Activated CD4-positive, CD25-positive, alpha-beta regulatory T cell treated with anti-CD3 and anti-CD28 coated beads, Interleukin-2, amount 50 U/mL, for 16 hours (primary cell): ENCODE measurements at places on chromosomes 5 and 9.

DNA sequence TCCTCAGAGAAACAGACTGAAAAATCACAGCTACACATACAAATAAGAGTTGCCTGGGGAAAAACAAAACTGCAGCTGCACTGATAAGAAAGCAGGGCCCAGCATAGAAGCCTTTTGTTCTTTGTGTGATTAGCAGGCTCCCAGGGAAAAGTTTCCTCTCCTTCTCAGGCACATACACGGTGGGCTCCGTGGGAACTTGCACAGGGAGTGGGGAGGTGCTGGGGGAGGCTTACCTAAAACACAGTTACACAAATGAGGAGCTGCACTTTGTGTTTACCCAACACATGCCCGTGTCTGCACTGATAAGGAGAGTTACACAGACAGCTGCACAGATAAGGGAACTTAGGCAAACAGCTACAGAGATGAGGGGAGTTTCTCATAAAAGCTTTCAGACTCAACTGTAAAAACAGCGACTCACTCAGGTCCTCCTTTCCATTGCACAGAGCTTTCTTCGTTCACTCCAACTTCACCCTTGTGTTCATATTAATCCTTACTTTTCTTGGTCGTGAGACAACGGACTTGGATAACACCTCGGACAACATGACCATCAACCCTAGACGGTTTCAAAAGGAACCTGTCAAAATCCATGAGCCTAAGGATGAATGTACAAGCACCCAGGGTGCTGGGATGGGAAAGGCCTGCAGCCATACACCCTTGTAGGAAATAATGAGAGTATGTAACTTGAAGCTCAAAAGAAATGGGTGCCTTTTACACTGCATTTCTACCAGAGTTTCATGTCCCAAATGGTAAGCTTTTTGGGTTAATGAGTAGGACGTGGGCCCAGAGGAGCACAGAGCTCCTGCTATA, 50.8 kb downstream of the SERINC5 start:
- no peak for DNase-seq

DNA sequence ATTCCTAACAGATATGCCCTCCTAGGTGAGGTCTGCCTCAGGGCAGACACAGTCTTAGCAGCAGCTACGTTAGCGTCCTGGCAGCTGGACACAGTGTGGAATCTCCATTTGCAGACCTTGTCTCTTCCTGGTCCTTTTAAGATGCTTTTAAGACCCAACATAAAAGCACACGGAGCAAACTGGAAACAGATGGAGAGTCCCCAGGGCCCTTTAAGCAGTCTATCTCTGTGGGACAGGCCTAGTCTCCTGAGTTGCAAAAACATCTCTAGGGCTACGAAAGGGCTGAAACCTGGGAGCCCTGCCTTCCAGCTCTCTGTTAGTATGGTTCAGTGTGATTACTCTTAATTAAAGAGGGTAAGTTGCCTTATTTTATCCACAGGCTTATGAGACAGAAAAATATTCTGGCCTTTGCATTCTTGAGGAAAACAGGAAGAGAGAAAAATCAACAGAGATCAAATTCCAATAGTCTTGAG, 66.0 kb upstream of the GNA14 start:
- DNase-seq: no peak

DNA sequence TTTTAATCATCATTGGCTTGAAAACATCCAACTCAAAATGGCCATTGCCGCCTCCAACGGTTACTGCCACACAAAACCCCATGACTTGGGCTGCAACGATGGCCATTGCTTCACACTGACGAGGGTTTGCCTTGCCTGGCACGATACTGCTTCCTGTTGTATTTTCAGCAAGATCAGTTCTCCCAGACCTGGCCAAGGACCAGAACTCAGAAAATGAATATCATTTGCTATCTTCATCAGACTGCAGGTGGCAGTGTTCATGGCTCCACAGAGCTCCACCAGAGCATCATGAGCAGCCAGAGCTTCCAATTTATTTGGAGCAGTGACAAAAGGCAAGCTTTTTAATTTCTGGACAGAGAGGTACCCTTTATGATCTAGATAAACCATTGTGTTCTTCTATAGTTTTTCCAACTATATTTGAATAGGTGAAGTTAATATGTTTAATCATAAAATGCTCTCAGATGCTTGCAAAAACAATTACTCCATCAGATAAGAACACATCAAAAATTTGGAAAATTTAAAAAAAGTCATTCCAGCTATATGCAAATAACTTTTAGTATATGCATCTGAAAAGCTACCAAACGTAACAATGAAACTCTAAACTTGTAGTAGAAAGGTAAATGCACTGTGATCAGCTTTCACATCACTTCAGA, 10.4 kb downstream of the AMACR start:
- DNase-seq: no peak

GRCh38 chr5:151661968-151662732, 24.6 kb downstream of the SPARC start:
- DNase-seq: no peak

GRCh38 chr5:11000515-11001353, 239.7 kb upstream of the DAP start:
- no peak for DNase-seq

- no peak for DNase-seq
Measured at GRCh38 chr5:61744690-61745619, 412.9 kb downstream of the ZSWIM6 start.

DNA sequence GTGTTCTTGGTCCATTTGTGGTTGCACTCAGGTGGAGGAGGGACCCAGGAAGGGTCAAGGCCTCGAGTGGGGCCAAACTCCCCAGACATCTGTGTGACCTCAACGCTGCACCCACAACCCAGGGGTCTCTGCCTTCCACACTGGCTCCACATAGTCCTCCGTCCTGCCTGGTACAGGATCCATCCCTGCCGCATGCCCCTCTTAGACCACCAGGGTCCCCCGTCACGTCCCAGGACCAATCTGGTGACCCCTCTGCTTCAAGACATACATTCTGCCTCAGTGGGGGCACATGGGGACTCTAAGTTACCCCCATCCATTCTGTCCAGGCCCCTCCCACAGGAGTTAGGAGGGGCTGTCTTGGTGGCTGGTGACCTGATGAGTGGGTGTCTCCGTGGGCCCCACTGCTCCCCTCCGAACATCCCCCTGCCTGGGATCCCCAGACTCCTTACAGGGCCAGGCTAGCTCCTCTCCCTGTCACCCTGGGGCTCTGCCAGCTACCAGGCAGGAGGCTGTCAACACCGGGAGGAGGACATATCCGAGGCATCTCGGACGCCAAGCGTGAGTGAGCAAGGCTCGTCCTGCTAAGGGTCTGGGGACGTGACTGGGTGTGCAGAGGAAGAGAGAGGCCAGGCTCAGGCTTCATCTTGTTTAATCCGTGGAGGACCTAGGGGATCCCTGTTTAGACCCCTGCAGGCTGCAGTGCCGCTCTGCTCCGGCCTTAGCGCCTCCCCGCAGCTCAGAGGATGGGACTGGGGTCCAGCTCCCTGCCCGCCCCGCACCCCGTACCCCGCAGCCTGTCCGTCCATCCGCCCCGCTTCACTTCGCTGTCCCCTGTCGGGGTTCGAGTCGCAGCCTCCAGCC, 32.3 kb downstream of the TSPAN17 start:
- DNase-seq: no peak

DNA sequence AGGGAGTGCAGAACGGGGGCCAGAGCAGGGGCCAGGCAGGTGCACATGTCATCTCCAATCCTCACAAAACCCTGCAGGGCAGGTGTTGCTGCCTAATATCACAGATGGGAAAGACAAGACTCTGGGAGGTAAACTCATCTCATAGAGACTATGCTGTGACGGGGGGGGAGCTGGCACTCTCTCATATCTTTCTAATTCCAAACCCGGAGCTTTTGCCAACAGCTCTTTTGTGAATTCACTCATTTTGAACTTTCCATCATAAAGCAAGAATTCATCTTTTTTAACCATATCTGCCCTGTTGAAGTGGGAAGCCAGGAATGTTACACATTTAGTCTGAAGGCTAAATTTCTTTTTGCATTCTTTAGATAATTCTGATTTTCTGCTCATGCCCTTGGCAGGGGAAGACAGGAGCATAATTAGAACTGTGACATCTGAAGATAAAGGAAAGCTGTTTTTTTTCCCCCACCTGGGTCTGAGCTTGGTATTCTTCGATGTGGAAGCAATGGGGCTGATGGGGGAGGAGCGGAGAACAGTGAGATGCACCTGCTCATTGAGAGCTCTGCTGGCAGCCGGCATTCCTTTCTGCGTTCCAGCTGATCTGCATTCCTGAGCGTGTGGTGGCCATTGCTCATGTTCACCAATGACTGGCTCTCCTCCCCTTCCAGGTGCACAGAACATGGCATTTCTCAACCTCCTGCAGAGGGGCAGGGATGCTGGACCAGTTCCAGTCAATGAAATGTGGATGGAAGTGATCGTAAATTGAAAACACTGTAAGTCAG, 159.2 kb downstream of the NSG2 start:
- DNase-seq: no peak

- no peak for DNase-seq
Measured at GRCh38 chr9:21239911-21240310, at the start of gene IFNA14. TSS of gene IFNA14 (minus strand) at chr9:21240005. CDS start at chr9:21239935, 70 bp downstream.

- no peak for DNase-seq
Measured at GRCh38 chr5:102798104-102798785, 43.1 kb downstream of the PAM start.

- no peak for DNase-seq
Measured at GRCh38 chr5:68046445-68046844, 169.1 kb upstream of the PIK3R1 start.

DNA sequence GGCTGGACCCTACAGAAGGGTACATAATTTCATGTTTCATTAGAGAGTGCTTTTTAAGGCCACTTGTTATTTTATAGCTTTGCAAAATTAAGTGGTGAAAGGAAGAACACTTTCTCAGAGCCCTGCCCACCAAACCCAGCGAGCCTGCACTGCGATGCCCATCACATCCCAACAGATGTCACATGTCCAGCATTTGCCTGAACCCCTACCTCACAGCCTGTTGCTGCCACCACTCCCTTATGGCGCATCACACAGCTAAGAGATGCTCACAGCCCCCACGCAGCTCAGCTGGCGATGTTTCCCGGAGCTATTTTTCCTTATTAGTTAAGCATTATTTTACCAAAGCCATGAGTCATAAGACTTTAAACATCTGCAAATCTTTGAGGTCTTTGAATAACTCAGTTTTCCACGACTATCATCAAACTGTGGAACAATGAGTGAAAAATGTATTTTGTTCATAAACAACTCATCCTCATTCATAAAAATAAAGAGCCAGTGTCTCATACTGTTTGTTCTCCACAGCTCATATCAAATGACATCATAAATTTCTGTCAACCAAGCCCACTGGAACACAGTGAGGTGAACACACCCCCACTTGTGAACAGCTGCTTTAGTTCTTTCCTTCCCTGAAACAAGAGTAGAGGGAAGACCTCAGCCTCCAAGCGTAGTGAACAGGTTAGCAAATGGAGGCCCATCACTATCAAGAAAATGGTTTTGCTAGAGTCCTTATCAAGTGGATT, 104.9 kb downstream of the SYK start:
- DNase-seq: no peak

GRCh38 chr5:139660923-139661814, 13.0 kb downstream of the CXXC5 start:
- DNase-seq: no peak

DNA sequence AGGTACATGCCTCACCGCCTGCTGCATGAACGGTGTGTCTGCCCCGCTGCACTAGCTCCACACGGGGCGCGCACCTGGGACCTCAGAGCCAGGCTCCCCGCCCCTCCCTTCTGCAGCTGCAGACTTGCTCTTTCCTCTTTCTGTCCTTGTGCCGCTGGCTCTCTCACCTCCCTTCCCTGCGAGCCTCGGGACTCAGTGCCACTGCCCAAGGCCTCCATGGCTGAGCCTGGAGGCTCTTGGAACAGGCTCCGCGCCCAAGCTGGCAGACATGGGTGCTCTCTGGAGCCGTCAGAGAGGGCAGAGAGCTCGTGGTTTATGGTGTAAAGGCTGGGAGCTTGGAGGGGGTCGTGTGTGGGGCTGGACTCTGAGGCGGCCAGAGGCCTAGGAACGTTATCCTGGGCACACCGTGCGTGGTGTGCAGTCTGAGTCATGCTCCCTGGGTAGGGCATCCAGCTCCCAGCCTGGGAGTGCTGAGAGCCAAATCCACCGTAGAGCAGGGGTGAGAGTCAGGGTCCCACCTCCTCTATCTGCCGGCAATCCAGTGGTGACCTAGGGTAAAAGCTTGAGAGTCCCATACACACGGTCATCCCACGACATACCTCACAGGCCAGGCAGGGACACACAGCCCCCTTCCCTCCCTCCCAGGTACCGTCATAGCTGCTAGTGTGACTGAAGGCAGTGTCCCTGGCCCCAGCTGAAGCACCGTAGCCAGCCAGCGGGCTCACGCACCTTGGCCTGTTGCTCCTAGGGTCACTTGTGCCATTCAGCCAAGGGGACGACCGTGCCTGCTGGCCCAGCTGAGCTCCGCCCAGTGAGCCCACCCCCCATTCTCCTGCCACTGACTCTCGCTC, 22.4 kb downstream of the GOLGA2 start:
- no peak for DNase-seq

DNA sequence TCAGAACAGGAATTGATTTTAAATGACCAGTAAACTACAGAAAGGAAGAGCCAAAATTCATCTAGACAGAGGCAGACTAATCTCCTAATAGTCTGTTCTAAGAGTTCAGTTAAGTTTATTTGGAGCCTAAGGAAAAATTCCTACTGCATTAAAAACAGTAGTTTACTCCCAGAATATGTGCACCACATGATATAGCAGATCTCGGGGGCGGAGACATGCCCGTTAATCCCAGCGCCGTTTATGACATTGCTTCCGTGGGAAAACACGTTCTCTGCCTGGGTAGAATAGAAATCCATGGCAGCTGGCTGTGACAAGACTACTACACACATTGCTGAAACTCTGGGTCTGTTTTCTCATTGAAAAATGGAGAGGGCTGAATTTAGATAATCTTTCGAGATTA, 11.4 kb downstream of the HABP4 start:
- DNase-seq: no peak

- DNase-seq: peak; percentile 43
Measured at GRCh38 chr5:151659001-151659754, 27.5 kb downstream of the SPARC start.

DNA sequence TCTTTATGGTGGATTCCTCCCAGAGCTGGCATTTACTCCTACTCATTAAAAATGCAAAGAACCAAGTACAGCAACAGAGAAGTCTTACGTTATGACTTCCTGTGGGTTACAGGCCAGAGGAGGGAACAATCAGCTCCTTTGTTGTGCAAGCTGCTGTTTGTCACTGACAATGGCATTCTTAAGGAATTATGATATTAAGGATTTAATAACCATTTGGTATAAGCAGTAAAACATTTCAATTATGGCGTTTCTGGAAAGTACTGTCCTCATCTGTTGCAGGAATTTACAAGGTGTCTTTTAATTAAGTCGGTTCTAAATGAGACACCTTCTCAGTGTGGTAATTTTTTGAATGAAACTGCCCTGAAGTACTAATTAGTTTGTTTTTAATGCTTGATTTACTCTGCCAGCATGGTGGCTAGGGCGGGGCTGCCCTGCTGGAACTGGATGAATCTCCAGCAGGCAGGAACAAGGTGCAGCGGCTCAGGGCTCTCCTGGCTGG, 49.1 kb upstream of the VDAC1 start:
- no peak for DNase-seq

- no peak for DNase-seq
Measured at GRCh38 chr5:90488791-90489190, 14.1 kb downstream of the POLR3G start.
